ENCODE measurements at places on chromosomes 4 and X.

- no peak for DNase-seq
These were observed 102.0 kb upstream of the GATB start for GRCh38 chr4:151862766-151863165.

DNA sequence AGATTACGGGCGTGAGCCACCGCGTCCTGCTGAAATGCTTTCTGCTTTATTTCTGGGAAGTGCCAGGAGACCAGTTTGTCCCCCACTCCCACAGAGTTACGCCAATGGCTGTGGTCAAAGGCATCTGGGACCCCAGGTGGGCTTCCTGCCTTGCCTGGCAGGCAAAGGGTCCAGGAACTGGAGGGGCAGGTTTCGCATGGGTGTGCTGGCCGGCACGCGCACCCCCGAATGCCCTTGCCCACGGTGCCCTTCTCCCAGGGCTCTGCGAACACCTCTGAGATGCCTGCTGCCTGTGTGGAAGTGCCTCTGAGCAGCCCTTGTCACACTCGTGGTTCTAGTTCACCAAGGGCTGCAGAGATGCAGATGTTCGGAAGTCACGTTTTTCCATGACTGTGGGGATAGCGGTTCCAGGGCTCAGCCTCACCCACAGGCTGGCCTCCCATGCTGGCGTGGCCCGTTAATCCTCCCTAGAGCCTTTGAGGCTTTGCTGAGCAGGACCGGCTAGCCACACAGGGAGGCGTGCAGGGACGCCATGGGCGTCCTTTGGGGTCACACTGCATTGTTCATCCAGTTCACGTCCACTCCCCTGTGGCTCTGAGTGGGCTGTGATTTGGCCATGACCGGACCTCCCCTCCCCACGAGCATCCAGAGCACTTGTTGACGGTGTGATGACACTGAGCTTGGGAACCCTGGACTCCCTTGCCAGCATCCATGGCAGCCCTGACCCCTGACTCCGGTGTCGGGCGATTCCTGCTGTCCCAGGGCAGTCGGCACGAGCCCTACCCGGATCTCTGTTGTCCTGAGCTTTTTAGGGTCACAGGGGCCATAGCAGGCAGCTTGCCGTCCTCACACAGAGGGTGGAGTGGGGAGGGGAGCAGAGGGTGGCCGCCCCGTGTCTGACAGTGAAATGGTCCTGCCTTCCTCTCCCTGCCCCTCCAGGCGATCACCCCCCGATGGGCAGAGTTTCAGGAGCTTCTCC, 12.7 kb upstream of the ADD1 start:
- DNase-seq: no peak

DNA sequence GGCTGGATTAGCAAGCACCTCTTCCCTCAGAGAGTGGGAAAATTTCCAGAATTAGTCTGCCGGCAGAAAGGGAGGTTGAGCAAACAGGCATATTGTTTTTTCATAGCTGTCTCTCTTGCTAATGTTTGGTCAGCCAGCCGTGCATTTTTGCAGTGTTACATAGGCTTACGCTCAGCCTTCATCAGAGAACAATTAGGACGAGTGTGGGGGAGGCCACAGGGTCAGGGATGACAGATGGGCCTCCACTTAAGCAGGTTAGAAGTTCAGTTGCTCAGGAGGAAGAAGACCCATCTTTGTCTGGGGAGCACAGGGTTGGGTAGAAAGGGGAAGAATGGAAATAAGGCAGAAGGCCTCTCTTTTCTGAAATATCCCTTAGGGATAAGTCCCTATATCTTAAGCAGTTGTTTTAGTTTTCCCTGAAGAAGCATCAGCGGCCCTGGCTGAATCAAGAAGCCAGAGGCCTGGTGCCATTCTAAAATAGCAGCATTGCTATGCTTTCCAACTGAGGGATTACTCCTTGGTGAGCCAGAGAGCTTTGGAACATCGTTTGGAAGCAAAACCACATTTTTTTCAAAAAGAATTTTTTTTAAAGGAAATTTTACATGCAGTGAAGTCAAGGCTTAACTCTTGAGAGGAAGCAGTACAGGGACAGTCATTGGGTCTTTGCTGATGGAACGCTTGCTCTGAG, 118.8 kb downstream of the SMIM20 start:
- DNase-seq: no peak

DNA sequence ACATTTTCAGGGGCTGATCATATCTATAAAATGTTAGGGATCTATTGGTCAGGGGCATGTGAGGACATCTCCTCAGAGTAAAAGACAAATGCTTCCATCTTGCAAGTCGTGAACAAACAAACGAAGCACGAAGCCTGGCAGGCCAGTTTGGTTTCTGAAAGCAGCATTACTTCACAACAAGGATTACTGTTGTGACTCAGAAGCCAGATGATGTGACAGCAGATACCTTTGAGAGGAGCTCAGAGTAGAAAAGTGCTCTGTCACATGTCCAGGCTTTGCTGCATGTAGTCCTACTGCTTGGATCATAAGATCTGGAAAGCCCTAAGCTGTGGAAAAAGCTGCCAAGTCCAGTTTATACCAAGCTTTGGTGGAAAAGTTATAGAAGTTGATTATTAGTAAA, 1827.2 kb downstream of the ARAP2 start:
- no peak for DNase-seq

- no peak for DNase-seq
These were observed 6.7 kb downstream of the ARL13A start for GRCh38 chrX:100976211-100976610.

DNA sequence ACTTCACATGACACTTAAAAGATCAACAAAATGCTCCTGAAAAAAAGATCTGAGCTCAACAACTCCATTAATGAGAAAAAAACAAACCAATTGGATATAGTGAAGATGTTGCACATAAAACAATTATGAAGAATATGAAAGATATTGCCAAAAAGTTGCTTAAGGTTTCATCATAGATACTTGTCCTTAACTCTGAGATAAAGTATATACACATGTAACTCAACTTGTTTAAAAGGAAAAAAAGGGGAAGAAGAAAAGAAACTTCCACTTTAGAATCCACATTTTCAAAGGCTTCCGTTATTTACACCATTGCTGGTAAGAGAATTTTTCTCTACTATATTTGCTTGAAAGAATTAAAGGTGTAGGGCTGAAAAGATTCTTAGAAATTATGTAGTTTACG, 2.7 kb downstream of the AFAP1 start:
- DNase-seq: no peak

- DNase-seq: no peak
These were observed 59.7 kb downstream of the SMAD1 start for GRCh38 chr4:145541346-145541745.

- DNase-seq: no peak
These were observed 10.7 kb upstream of the BRS3 start for GRCh38 chrX:136477026-136477425.

- no peak for DNase-seq
These were observed 52.2 kb downstream of the FAM9B start for GRCh38 chrX:8981723-8982122.

- peak; percentile 81 for DNase-seq
These were observed 51.0 kb downstream of the GUCY1B1 start for GRCh38 chr4:155809835-155810234.

DNA sequence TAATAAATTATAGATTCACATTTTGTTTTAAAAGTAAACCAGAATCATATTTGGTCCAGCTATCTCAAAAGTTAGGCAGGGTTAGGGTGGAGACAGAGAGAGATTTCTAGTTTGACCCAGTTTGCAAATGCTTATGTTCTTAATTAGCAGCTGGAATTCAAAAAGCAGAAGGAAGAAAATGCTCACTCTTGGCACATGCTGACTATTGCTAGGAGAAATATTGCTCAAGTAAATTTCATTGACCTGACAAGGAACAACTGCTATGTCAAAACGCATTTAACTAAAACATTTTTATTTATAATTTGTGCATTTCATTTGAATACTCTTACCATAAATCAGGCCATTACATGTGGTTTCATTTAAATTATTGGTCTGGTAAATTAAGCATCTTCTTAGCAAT, 131.8 kb downstream of the GLRA3 start:
- DNase-seq: no peak

GRCh38 chr4:100081491-100081890, 108.8 kb downstream of the DDIT4L start:
- DNase-seq: no peak

- peak; percentile 69 for DNase-seq
These were observed 96.3 kb upstream of the NOCT start for GRCh38 chr4:138919094-138919936.

- no peak for DNase-seq
These were observed 7.0 kb upstream of the TXK start for GRCh38 chr4:48141048-48141447.

GRCh38 chrX:15761564-15762191, 23.6 kb downstream of the CA5B start:
- no peak for DNase-seq

- no peak for DNase-seq
These were observed 1.2 kb downstream of the USP46 start for GRCh38 chr4:52657618-52658501.

- peak; percentile 8 for DNase-seq
These were observed 19.2 kb upstream of the WFS1 start for GRCh38 chr4:6250235-6250983.

DNA sequence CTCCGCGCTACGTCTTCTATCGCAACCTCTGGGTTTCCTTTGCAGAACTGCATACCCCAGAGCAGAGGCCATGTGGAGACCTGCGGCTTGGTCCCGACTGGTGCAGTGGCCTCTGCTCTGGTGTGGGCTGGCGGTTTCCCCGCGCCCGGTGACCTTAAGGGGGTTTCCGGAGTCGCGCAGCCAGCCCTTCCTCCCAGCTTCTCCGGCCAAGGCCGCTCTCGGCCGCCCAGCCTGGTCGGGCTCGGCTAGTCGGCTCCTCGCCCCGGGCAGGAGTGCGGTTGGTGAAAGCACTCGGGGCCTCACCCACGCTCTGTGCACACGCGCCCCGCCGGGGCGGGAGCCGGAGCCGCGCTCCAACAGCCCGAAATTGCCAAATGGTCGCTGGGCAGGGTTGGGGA, 84.9 kb downstream of the BCOR start:
- DNase-seq: no peak

GRCh38 chr4:24768604-24769003, 26.8 kb upstream of the SOD3 start:
- DNase-seq: no peak

DNA sequence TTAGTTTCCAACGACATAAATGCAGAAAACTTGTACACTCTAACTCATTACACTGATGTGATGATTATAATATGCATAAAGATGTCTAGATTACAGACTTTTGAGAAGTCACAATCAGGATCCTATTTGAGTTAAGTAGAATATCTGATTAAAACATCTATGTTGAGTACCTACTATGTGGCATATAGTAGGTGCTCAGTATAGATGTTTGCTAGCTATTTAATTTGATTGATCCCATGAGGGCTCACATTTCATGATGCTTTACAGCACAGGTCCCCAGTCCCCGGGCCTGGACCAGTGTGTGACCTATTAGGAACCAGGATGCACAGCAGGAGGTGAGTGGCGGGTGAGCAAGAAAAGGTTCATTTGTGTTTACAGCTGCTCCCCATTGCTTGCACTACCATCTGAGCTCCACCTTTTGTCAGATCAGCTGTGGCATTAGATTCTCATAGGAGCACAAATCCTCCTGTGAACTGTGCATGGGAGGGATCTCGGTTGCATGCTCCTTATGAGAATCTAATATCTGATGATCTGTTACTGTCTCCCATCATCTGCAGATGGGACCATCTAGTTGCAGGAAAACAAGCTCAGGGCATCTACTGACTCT, 33.0 kb upstream of the CXCL8 start:
- no peak for DNase-seq

DNA sequence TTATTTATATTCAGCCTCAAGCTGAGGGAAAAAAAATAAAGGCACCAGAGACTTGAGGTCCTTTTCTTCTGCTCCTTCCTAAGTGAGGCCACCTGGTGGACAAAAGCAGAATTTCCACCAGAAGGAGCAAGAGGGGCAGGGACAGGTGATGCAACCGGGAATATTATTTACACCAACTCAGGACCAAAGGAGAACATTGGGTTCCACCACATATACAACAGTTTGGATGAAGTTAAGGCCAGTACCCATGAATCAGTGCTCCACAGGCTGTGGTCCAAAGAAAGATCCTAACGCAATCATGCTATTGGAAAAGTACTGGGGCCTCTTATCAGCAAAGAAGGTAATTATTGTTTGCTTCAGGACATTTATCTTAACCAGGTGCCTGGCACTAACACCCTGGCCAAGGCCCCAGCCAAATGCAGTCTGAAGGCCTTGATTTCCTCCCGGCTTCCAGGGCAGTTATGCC, 57.4 kb downstream of the TSC22D3 start:
- DNase-seq: peak; percentile 58

- no peak for DNase-seq
These were observed 23.3 kb downstream of the NRK start for GRCh38 chrX:105845631-105846030.

GRCh38 chr4:69523385-69524132, 27.9 kb upstream of the UGT2B4 start:
- DNase-seq: no peak

DNA sequence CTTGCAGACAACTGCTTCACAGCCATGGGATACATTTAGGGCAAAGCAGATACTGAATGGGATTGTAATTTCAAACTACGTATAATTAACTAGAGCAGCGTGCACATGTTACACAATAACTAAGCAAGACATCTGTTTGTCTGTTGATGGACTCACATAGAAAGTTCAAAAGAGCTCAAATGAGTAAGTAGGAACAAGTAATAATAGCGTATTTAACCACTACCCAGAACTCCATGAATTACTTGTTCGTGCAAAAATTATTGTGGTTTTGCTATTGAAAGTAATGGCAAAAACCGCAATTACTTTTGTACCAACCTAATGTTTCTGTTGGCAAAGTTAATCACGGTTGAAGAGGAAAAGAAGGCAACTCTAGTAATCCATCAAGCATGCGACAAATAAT, 825.4 kb downstream of the PCDH18 start:
- DNase-seq: no peak

GRCh38 chr4:167688660-167689142, 403.6 kb upstream of the ANXA10 start:
- DNase-seq: no peak

DNA sequence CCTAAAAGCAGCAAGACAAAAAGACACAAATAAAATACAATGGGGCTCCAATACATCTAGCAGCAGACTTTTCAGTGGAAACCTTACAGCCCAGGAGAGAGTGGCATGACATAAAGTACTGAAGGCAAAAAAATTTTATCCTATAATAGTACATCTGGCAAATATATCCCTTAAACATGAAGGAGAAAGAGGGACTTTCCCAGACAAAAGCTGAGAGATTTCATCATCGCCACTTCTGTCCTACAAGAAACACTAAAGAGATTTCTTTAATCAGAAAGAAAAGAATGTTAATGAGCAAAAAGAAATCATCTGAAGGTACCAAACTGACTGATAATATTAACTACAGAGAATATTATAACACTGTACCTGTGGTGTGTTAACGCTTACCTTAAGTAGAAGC, 86.4 kb downstream of the ANKRD17 start:
- DNase-seq: no peak

- DNase-seq: no peak
These were observed 108.1 kb downstream of the DHX15 start for GRCh38 chr4:24476282-24476681.

DNA sequence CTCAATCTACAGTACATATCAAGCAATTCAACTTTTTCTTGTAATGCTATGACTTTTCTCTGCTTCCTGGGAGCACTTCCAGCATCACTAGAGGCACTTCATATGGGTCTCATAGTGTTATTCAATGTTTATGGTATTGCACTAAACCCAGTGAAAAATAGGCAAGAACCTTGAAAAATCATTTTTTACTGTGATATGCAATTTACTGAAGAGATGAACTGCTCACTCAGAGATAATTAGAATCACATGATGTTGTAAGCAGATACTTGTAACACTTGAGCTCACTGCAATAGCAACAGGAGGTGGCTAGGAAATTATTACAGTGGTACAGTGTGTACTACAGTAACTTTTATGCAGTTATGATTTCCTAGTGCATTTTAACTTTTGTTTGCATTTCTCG, 93.3 kb downstream of the RASGEF1B start:
- peak; percentile 70 for DNase-seq
